ENCODE measurements at places on chromosomes 11 and 22.

GRCh38 chr22:22026157-22026831, 43.7 kb upstream of the TOP3B start:
- DNase-seq = no peak

DNA sequence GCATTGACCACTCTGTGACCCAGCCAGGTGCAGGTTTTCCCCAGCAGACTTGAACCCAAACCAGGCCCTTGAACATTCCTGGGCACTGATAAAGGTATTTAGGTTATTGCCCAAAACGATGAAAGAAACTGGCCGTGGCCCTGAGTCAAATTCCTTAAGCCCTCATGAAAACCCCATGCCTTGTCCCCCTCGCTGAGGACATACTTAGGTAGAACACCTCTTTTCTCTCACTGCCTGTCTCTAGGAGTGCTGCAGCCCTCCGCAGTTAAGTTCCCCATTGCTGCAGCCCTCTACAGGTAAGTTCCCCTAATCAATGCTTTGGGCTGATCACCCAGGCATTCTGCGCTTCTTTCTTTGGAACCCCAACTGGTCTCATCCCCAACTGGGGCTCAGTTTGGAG, 961.6 kb downstream of the TBC1D22A start:
- DNase-seq = no peak

- no peak for DNase-seq
These were observed 10.4 kb upstream of the SUN2 start for GRCh38 chr22:38766076-38766777.

GRCh38 chr22:25482868-25483639, 81.4 kb upstream of the GRK3 start:
- no peak for DNase-seq

GRCh38 chr11:112532506-112532905, 271.8 kb upstream of the PLET1 start:
- no peak for DNase-seq

DNA sequence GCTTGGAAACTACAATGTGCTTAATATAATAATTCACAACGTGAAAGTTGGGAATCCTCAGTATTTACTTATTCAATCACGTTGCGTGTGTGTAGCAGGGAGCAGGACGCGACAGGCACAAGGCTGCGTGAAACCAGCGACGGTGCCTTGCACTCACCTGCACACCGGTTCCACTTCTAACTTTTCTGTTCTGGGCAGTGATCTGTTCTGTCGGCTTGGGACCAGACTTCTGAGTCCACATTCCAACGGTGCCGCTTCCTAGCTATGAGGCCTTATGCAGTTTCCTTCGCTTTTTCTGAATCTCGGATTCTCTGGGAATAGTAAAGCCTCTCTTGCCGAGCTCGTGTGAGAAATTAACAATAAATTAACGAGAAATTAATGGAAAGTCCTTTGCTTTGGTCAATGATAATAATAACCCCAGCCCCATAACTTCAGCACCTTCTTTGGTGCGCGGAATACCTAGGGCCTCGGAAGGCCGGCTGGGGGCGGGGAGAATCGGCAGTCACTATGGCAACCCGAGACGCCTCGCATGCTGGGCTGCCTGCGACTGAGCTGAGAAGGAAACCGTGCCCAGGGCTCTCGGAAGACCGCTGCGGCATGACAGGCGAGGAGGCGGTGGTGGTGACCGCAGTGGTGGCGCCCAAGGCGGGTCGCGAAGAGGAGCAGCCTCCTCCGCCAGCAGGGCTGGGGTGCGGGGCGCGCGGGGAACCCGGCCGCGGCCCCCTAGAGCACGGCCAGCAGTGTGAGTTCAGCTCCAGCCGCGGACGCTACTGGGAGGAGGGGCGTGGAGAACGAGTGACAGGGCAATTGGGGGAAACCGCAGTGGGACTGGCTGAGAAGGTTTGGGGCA, at the start of gene C11orf97:
C11orf97 (plus strand) TSS at position 530 of the 850 bp plus-strand sequence; CDS start at position 598, 68 bp downstream.
- peak; percentile 27 for DNase-seq

DNA sequence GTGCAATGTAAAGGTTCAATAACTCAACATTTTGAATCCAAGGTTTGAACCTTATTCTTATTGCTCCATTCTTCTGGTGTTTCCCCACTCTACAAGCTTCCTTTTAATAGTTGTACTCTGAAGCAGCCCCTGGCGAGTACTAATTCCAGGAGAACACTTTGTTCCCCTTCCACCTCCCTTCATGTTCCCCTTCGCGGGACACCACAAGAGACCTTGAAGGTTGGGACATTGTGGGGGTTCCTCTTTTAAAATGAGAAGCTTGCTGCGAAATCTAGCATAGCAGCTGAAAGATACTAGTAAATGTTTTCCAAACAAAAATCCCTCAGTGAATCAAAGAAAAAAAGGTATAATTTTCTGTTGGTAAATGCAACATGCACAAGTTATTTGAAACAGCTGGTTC, 626.3 kb upstream of the LRRC4C start:
- no peak for DNase-seq

- DNase-seq = no peak
These were observed 352.7 kb downstream of the NTM start for GRCh38 chr11:131723088-131723487.

GRCh38 chr11:63042596-63042995, 27.0 kb upstream of the SLC22A8 start:
- DNase-seq = no peak

GRCh38 chr11:119484741-119485605, 62.0 kb upstream of the THY1 start:
- DNase-seq = no peak

DNA sequence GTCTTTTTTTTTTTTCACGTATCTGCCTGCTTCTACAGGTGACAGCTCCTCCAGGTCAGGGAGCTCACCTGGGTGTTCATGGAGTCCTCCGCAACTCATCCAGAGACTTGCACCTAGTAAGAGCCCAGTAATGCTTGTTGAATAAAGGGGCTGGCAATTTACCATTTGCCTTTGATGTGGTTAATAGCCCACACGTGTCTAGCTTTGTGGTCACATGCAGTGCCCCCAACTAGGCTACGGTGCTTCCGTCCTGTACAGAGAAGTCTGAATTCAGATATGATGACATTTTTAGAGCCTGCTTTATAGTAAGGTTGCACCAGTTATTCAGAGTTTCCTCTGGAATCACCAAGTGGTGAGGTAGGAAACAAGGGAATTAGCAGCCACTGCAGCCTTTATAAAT, 199.4 kb upstream of the MTMR2 start:
- no peak for DNase-seq

DNA sequence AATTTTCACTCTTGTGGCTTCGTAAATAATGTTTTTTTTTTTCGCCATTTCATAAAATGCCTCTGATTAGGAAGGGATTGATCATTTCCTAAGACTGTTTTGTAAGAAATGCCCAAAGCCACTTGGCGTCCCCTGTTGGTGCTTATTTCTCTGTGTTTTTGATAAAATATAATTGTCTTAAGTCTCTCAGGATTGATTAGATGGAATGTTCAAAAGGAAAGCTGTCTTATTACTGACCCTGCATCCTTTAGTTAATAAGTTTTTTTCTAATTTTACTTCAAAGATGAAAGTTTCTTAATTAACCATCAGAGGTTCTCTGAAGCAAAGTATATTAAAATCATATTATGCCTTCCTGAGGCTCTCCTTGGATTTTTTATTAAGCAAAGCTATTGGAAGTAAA, 624.3 kb upstream of the TENM4 start:
- no peak for DNase-seq

- DNase-seq = no peak
These were observed 483 bp upstream of the ACCSL start for GRCh38 chr11:44047298-44047697.

DNA sequence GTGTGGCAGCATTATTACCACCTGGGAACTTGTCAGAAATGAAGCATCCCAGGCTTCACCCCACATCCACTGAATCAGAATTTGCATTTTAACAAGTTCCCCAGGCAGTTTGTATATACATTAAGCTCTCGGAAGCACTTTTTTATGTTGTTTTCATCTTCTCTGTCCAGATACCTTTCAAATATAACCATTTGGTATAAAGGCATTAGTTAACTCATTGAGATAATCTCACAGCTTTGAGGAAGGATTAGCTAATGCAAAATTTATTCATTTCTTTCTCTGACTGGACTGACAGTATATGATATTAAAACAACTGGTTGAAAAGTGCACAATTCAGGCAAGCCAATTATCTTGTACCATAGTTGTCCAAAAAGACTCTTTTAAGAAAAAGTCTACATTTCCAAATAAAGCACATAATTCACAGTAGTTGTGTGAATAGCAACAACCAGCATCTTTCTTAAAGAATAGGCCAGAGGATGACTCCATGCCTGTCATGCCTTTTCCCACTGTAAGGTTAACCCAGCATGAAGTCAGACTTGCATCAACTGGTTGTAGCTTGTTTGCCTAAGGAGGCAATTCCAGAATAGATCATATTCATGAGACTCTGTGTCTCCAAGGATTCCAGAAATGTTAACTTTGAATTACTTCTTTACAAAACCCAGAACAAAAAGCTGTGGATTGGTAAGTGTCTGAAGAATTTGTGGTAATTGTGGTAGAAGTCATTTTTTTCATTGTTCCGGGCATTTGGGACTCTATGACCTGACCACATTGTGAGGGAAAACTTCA, 254.3 kb upstream of the SESN3 start:
- DNase-seq = no peak

GRCh38 chr22:27212102-27212501, 554.7 kb downstream of the MIAT start:
- no peak for DNase-seq

GRCh38 chr11:76700177-76701100, 29.9 kb upstream of the LRRC32 start:
- DNase-seq = no peak

DNA sequence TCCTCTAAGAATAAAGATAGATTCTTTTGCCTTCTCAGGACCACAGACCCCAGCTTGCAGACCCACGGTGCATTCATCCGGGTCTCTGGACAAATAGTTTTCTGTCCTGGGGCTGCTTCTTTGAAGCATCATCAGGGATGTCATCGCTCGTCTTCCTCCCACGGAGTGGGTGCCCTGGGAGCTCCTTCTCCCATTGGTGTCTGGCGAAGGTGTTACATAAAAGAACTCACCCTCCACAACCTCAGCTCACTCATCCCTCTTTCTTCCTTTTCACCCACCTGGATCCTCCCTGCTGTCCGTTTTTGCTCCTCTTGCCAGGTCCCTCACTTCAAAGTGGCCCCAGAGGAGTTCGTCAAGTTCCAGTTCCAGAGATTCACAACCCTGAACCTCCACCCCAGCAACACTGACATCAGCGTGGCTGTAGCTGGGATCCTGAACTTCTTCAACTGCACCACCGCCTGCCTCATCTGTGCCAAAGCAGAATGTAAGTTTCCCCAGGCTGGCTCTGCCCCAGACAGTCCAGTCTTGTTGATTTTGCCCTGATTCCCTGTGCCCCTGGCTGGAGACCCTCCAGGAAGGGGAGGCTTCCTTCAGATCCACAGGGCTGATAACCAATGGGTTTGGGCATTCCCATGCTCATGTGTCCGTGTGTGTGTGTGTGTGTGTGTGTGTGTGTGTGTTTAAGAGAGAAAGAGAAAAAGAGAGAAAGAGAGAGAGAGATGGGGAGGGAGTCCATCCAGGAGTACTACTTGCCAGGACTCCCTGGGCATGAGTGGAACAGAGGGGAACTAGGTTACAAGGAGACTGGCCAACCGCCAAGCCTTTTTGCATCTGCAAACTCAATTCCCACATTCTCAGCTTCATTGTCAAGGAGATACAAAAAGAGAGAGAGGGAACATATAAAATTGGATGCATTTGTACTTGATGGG, 204.2 kb upstream of the TBCEL start:
- no peak for DNase-seq
